ENCODE measurements at places on chromosomes 13 and 19.

- peaks cover 23% of the 10 kb centered on the region for H3K4me1 ChIP-seq
- no peak for DNase-seq
- H3K36me3 ChIP-seq: peaks cover 61% of the 10 kb centered on the region
Observed at GRCh38 chr19:58395220-58395978, at the start of gene RNF225. RNF225 (plus strand) TSS chr19:58395656; CDS start chr19:58396090, 434 bp downstream.

DNA sequence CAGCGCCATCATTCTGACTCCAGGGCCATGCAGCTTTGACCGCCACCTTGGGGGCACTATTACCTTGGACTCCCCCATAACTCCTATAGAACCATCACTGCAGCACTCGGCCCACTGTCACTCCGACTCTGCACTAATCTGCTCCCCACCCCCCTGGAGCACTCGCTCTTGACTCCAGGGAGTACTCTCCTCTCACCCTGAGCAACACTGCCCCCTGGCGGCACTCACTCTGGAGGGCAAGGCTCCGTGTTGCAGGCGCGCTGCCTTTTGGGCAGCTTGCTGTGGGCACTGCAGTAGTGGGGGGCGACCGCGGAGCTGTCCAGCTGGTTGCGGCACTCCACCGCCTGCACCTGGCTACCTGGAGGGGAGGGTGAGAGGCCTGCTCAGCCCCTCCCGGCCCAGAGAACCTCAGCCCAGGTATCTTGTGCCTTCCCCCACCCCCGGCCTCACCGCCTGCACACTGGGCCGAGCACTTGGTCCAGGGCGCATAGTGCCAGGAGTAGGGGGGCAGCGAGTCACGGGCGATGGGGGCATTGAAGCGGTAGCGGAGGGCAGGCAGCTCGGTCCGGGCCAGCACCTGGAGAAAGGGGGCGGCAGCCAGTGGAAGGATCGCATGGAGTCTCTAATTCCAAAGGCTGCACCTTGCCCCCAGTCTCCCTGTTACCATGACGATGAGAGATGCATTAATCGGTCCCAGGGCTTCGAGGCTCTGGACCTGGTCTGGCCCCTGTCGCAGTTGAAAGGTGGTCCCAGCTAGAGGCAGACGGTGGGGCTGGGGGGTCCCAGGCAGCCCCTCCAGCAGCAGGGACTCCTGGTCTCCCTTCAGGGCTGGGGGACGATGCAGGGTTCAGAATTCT lies 8.9 kb upstream of the MYO1F start:
- H3K4me3 ChIP-seq: no peak overlapping the region
- H3K36me3 ChIP-seq: peaks cover 3% of the 10 kb centered on the region
- no peaks in the 10 kb centered on the region for H3K4me1 ChIP-seq
- H3K27me3 ChIP-seq: peaks cover 10% of the 10 kb centered on the region
- H3K27ac ChIP-seq: no peak overlapping the region

- no peak overlapping the region for H3K4me3 ChIP-seq
- no peaks in the 10 kb centered on the region for H3K4me1 ChIP-seq
- H3K36me3 ChIP-seq: no peaks in the 10 kb centered on the region
- H3K27me3 ChIP-seq: no peaks in the 10 kb centered on the region
- H3K27ac ChIP-seq: no peak overlapping the region
Observed at GRCh38 chr13:21242236-21242635, 65.8 kb downstream of the MRPL57 start.

DNA sequence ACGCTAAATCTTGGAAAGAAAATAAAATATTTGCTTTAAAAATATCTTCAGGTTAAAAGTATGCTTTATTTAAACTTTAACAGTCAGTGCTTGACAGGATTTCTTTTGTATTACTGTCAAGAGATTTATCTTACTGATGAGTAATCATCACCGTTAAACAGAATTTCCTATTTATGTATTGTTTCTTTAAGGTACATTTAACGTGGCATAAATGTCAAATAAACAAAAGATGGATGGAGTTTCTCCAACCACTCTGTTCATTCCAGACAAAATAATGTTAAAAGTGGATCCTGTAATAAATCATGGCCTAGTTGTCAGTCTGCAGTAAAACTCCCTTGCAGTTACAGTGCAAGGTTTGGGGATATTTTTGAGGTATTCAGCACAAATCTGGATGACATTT lies 298.3 kb downstream of the DIAPH3 start:
- H3K4me3 ChIP-seq: no peak overlapping the region
- peaks cover 12% of the 10 kb centered on the region for H3K4me1 ChIP-seq
- H3K27me3 ChIP-seq: no peaks in the 10 kb centered on the region
- no peak overlapping the region for H3K27ac ChIP-seq
- no peak for DNase-seq

- peaks cover 37% of the 10 kb centered on the region for H3K27me3 ChIP-seq
- H3K36me3 ChIP-seq: no peaks in the 10 kb centered on the region
- DNase-seq: no peak
- H3K4me3 ChIP-seq: peak overlapping the region; percentile 64
Observed at GRCh38 chr19:18896421-18896841, 473 bp upstream of the CERS1 start.

- H3K27me3 ChIP-seq: no peaks in the 10 kb centered on the region
- H3K4me3 ChIP-seq: no peak overlapping the region
- H3K4me1 ChIP-seq: peaks cover 12% of the 10 kb centered on the region
- peaks cover 6% of the 10 kb centered on the region for H3K36me3 ChIP-seq
- DNase-seq: peak; percentile 78
Observed at GRCh38 chr13:67023130-67023876, 206.8 kb downstream of the PCDH9 start.

DNA sequence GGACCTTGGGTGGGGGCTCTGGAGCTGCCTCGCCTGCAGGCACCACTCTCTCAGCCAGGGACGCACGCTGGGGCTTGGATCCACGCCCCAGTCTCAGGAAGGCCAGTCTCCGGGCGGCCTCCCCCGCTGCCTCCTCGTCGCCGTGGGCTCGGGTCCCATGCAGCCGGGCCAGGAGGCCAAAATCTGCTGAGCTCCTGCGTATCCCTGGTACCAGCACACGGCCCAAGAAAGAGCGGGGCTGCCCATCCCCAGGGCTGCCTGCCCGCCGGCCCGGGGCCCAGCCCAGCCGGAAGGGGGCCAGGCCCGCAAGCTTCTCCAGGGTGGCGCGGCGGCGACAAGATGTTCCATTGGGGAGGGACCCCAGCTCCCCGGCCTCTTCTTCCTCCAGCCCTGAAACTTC lies 6.7 kb downstream of the EXOC3L2 start:
- H3K27me3 ChIP-seq: peaks cover 14% of the 10 kb centered on the region
- H3K27ac ChIP-seq: no peak overlapping the region
- no peak overlapping the region for H3K4me3 ChIP-seq
- no peaks in the 10 kb centered on the region for H3K36me3 ChIP-seq
- no peak for DNase-seq
- H3K4me1 ChIP-seq: no peaks in the 10 kb centered on the region

- no peak overlapping the region for H3K4me3 ChIP-seq
- no peaks in the 10 kb centered on the region for H3K36me3 ChIP-seq
- DNase-seq: no peak
- H3K4me1 ChIP-seq: no peaks in the 10 kb centered on the region
- no peaks in the 10 kb centered on the region for H3K27me3 ChIP-seq
- no peak overlapping the region for H3K27ac ChIP-seq
Observed at GRCh38 chr13:93045836-93046235, 180.8 kb upstream of the GPC6 start.

GRCh38 chr19:53597023-53597422 lies 34.8 kb upstream of the DPRX start:
- no peaks in the 10 kb centered on the region for H3K27me3 ChIP-seq
- H3K27ac ChIP-seq: no peak overlapping the region
- no peak for DNase-seq
- H3K36me3 ChIP-seq: no peaks in the 10 kb centered on the region
- H3K4me1 ChIP-seq: no peaks in the 10 kb centered on the region

DNA sequence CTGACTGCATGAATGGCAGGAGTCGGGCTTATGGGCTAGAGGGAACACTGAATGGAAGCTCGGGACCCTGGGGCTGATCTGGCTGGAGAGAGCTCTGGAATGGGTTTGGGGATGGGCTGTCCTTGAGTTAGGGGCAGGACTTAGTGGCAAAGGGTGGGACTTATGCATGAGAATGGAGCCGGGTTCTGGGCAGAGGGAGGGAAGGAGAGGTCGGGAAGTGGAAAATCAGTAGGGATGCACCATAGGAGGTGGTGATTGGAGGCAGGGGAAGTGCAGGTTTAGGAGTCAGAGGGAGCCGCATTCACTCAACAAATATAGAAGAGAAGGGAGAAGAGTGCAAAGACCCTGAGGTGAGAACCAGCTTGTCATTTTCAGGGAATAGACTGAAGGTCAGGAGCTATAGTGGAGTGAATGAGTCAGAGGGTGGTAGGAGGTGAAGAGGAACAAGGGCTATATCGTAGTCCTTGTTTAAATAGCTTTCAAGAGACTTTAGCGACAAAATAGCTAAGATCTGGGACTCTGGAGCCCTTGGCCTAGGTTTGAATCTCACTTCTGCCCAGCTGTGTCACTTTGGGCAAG lies 748 bp downstream of the RAB4B start:
- peak overlapping the region; percentile 83 for H3K4me3 ChIP-seq
- no peaks in the 10 kb centered on the region for H3K27me3 ChIP-seq
- peaks cover 7% of the 10 kb centered on the region for H3K36me3 ChIP-seq
- DNase-seq: no peak
- peak overlapping the region; percentile 86 for H3K27ac ChIP-seq

- no peaks in the 10 kb centered on the region for H3K27me3 ChIP-seq
- H3K27ac ChIP-seq: no peak overlapping the region
- DNase-seq: no peak
Observed at GRCh38 chr13:79805317-79805716, 324.4 kb downstream of the NDFIP2 start.

DNA sequence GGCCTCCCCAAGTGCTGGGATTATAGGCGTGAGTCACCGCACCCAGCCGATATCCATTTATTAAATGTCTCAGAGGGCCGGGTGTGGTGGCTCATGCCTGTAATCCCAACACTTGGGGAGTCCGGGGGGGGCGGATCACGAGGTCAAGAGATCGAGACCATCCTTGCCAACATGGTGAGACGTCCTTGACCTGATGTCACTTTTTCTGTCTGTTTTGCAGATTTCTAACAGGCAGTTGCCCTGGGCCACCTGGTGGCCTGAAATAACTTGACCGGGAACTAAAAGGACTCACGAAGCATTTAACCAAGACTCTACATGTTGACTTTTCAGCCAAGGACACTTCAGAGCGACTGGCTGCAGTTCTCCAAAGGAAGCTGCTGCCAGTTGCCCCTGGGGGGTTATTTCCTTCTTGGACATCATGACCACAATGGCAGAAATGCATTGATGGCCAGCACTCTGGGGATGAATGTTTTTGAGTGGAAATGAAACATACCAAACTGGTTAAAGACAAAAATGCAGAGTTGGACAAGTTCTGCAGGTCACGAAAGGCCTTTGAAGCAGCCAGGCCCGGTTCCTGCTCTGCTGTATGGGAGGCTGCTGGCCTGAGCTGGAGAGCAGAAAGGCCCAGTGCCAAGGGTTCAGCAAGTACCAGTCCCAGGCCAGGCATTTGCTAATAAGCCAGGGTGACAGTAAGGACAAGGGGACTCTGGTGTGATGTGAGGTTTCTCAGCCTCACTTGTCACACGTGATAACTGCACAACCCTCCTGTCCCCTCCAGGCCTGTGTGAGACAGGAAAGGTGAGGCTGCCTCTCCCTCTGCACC lies 8.3 kb downstream of the ZNF837 start:
- H3K27ac ChIP-seq: no peak overlapping the region
- H3K4me3 ChIP-seq: no peak overlapping the region
- DNase-seq: no peak
- no peaks in the 10 kb centered on the region for H3K36me3 ChIP-seq

DNA sequence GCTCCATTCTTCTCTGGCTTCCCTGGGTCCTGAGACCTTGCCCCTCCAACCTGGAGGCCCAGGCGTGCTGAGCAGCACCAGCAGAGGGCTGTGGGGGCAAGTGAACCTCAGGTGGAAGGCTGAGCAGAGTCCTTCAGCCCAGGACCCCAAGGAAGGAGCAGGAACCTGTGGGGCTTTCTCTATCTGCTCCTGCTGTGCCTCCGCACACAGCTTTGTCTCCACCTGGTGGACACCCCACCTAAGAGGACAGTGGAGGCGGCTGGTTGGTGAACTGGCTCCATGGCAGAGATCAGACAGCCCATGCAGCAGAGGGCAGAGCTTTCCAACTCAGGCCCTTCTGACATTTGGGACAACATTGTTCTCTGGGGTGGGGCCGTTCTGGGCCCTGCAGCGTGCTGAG lies 19.7 kb downstream of the ZFR2 start:
- H3K27ac ChIP-seq: no peak overlapping the region
- peaks cover 51% of the 10 kb centered on the region for H3K27me3 ChIP-seq
- DNase-seq: peak; percentile 73
- H3K4me3 ChIP-seq: no peak overlapping the region
- peaks cover 9% of the 10 kb centered on the region for H3K4me1 ChIP-seq
- H3K36me3 ChIP-seq: peaks cover 5% of the 10 kb centered on the region

GRCh38 chr13:30159446-30159839 lies 147.9 kb downstream of the KATNAL1 start:
- peaks cover 11% of the 10 kb centered on the region for H3K4me1 ChIP-seq
- peaks cover 4% of the 10 kb centered on the region for H3K36me3 ChIP-seq
- no peak overlapping the region for H3K4me3 ChIP-seq
- DNase-seq: peak; percentile 70

GRCh38 chr13:106277484-106278154 lies 257.8 kb downstream of the EFNB2 start:
- H3K27ac ChIP-seq: no peak overlapping the region
- H3K27me3 ChIP-seq: no peaks in the 10 kb centered on the region
- no peaks in the 10 kb centered on the region for H3K4me1 ChIP-seq
- DNase-seq: no peak
- H3K4me3 ChIP-seq: no peak overlapping the region
- H3K36me3 ChIP-seq: no peaks in the 10 kb centered on the region

DNA sequence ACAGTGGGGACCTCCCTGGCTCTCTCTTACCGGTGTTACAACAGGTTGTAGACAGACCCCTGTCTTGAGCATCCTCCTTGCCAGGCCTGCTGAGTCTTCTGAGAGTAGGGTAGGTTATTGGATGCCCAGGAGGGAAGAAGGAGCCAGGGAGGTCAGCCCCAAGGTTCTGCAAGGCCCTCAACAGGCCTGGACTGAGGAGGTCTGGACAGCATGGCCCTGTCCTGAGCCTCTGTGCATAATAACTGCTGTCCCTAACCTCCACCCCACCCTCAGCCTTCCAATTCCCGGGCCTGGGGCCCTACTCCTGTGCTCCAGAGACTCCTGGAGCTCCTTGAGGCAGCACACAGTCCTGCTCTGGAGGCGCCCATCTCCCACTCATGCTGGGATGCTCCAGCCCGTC lies 336 bp downstream of the CD22 start:
- peaks cover 6% of the 10 kb centered on the region for H3K36me3 ChIP-seq
- H3K27me3 ChIP-seq: peaks cover 44% of the 10 kb centered on the region
- H3K4me1 ChIP-seq: peaks cover 7% of the 10 kb centered on the region

DNA sequence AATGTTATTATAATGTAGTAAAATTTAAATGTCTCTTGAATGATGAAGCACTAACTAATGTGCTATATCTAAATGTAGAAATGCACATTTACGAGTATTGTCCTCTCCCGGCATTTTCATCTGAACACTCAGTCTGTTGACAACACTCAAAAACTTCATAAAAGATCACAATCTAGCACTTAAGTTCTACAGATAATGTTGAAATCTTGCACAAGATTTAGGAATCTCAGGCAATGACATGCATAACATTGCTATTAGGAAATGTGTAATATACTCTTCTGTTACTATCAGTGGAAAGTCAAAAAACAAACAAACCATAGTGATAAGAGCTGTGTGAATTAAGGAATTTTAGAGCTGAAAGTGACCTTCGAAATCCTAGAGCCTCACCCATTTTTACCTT lies 37.5 kb upstream of the XPO4 start:
- H3K4me1 ChIP-seq: peaks cover 12% of the 10 kb centered on the region
- no peaks in the 10 kb centered on the region for H3K27me3 ChIP-seq
- H3K36me3 ChIP-seq: no peaks in the 10 kb centered on the region
- H3K27ac ChIP-seq: peak overlapping the region; percentile 63

GRCh38 chr19:49570138-49570856 lies 10.1 kb downstream of the NOSIP start:
- H3K27ac ChIP-seq: no peak overlapping the region
- no peak overlapping the region for H3K4me3 ChIP-seq
- peaks cover 16% of the 10 kb centered on the region for H3K4me1 ChIP-seq
- H3K27me3 ChIP-seq: no peaks in the 10 kb centered on the region
- H3K36me3 ChIP-seq: peaks cover 30% of the 10 kb centered on the region

Data from MCF 10A (cell line).